ENCODE measurements at places on chromosomes 4 and X. TPM values are rescaled to one million over a fixed set of nuclear protein-coding genes. Genes with fewer than 3 reads are reported as not detected.

GLRA3 gene
- total RNA-seq = not detected

WNK3 gene
- total RNA-seq = 3.3 TPM

PACRGL gene
- 18.3 TPM for total RNA-seq

EFHC2 gene
- not detected for total RNA-seq

FAM236C gene
- total RNA-seq = not detected

SLITRK4 gene
- total RNA-seq = 2.6 TPM
